Hematopoietic multipotent progenitor cell treated with erythropoietin and hydrocortisone succinate and interleukin-3 and kit ligand, for 17 days (in vitro differentiated cells): ENCODE measurements at places on chromosomes 5 and 9.

DNA sequence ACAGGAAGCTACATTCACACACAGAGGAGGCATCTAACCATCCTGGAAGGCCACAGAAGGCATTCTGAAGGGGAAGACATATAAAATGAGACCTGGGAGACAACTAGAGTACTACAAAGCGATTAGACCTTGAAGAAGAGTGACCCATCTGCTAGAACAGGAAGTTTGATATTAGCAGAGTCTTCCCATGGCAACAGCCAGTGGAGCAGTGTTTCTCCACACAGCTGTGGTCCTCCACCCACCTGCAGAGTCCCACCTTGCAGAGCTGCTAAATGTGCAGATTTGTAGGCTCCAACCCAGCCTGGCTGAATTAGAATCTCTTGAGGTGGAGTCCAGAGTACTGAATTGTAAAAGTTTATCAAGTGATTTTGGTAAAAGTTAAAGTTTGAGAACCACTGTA lies 267.0 kb downstream of the CETN3 start:
- DNase-seq = no peak

DNA sequence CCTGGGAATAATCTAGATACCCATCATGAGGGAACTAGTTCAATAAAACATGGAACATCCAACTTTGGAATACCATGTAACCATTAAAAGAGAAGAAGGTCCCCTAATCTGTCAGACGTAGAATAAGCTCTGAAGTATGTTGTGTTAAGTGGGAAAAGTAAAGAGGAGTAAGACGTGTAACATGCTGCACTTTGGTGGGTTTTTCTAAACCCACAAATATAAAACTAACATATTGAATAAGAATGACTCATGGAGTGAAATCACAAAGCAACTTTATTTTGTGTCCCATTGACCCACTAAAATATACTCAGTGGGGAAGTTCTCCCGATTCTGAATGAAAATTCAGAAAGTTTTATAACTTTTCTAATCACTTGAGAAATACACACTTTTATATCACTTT lies 67.9 kb upstream of the PIK3R1 start:
- no peak for DNase-seq

GRCh38 chr9:27348785-27349697 lies 52.1 kb upstream of the EQTN start:
- DNase-seq = no peak

DNA sequence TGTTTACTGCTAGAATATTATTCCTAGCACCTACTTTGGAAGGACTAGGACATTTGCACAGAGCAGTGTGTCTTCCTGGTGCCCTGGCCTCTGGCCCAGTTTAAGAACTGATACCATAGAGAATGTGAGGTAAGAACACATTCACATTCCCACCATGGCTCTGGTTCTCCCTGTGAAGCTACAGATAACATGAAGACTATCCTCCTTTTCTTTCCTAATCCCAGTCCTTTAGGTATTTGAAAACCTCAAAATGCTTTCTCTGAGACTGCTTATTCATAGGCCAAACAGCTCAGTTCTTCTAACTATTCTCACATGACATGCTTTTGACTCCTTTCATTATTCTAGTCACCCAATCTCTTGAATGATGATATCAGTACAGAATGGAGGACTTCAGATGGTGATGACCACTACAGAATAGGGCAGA lies 11.9 kb downstream of the FAM219A start:
- DNase-seq = no peak

- peak; percentile 64 for DNase-seq
Measured at GRCh38 chr9:92147030-92147851, 32.0 kb upstream of the SPTLC1 start.

DNA sequence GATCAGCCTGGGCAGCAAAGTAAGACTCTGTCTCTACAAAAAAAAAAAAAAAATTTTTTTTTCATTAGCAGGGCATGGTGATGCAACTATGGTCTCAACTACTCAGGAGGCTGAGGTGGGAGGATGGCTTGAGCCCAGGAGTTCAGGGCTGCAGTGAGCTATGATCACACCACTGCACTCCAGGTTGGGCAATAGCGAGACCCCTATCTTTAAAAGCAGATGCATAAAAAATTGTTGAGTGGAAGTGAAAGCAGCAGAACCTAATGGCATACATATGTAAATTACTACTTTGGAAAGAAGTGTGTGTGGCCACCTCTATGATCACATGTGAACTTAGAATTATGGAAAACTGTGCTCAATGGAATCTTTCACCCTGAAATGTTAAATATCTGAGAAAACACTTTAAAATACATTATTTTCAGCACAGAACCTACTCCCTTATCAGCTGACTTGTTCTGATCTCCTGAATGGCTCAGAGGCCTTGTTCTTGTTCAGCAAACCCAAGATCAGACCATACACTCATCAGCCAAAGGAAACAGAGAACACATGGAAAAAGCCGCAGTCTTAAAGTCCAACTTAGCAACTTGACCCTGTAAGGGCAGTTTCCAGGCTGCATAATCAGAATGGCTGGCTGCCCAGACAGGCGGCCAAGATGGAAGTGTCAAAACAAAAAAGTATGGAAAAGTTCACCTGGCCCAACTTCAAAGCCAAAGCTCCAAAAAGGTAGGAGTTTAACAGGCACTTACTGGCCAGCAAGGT lies 56.5 kb downstream of the SIL1 start:
- no peak for DNase-seq

DNA sequence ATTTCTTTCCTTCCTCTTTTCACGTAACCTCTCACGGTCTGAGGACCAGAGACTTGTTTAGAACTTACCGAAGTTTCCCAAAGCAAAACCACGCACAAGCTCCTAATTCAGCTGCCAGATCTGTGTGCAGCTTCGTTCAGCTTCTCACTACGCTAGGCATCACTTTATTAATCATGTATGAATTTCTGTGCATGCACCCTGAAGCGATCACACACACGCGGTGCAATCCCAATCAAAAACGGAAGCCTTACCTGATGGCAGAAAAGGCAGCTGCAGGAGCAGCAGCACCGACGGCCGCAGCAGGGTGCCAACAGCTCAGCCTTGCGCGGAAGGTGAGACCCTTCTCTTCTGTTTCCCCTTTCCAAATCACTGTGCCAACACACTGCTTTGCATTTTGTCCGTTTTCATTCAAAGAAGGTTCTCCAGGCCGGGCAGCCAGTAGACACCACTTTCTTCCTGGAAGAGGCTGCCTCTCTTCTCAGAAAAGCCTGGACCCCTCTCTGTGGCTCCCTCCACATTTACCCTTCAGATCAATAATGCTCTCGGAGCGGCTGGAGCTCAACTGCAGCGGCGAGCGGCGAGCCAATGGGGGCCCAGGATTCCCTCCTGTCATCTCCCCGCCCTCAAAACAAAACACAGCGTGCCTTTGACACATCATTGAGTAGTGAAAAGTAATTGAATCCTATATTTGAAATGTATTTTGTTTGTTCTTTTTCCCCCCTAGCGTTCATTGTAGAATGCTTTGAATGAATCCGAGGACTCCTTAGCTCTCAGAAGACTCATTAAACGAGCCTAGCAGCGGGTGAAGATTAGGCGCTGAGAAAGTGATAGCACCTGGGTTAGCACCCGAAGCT lies at the start of gene CDH12:
TSS of gene CDH12 (minus strand) at position 538 of the 854 bp plus-strand sequence.
- no peak for DNase-seq

DNA sequence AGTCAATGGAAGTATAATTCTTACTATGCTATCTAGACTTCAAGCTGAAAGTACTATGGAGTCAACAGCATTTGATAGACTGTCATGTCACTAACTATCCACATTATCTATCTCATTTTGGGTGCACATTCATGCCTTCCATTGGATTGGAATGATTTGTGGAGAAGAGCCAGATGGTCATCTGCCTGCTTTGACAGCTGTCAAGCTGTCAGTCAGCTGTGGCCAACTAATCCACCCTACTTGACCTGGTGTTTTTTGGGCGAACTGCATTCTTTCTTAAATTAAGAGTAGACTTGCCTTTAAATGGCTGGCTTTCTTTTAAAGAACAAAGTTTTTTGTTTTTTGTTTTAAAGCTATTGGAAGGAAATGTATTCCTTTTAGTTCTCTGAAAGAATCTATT lies 151.5 kb downstream of the DCP2 start:
- DNase-seq = no peak

DNA sequence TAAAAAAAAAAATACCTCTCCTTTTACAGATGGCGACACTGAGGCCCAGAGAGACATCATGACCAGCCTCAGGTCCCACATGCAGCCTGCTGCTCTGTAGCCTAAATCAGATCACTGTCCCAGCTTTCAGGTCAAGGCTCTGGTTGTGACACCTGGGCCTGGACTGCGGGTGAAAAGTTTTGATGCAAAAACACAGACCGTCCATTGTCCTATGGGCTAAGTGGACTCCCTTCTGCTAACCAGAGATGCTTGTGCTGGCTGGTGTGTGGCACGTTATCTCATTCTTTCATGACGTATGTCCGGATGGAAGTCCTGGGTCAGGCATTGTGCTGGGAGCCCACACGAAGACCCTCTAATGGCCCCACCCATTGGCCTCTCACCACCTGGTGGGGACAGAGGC lies 7.8 kb downstream of the NEK6 start:
- DNase-seq = no peak

DNA sequence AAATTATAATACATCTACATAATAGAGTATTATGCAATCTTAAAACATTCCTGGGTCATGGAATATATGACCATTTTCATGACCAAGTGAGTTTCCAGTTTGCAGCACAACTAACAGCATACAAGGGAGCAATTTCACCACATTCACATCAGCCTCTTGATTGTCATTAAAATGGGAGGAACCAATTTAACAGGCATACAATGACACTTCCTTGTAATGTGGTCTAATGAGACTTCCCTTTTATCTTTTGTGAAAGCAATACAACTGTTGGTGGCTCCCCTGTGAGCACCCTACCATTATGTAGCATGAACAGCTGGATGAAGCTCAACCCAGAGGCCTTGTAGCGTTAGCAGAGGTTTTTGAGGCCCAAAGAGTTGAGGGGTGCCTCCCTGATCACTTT lies 13.6 kb upstream of the TMOD1 start:
- no peak for DNase-seq

DNA sequence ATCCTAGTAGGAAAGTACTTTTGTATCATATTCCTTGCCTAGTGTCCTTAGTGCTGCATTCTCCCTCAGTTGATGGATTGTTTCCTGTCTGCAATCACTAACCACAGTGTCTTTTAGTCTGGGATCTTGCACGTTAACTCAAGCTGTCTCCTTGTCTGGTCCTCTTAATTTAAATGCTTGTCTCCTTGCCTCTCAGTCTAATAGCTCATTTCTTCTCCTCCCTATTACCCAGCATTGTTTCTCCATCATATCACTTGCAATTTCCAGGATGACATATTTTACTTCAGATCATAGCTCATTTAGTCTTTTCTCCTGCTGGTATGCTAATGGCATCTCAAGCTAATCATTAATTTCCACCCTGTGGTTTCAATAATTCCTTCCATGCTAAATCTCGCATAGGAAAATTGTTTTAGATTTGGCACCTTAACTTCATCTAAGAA lies 2052.0 kb upstream of the C9orf72 start:
- DNase-seq = no peak

DNA sequence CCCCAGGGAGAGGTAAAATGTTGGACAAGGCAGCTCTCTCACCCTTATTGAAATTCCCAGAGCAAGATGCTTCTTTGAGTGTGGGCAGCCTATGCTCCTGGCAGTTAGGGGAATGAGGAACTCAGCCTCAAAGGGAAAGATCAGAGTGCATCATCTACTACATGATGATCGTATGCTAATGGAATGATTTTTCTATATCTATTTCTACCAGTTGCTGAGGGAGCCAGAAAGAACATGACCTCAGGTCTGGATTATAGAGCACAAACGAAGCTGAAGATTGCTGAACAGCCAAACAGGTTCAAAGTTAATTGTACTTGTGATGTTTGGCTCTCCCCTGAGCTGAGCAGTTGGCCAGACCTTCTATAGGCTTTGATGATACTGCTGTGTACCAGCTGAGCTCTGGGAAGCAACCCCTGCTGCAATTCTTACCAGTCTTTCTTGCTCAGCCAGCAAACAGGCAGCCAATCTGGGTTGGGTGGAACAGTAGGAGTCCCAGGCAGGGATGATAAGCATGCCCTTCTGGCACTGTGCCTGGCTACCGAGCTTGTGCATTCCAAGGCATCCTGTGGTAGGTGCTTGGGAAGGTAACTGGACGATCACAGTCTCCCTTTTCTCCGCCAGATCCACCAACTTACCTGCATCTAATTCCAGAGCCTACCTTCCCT lies 10.3 kb upstream of the FBXL7 start:
- no peak for DNase-seq

DNA sequence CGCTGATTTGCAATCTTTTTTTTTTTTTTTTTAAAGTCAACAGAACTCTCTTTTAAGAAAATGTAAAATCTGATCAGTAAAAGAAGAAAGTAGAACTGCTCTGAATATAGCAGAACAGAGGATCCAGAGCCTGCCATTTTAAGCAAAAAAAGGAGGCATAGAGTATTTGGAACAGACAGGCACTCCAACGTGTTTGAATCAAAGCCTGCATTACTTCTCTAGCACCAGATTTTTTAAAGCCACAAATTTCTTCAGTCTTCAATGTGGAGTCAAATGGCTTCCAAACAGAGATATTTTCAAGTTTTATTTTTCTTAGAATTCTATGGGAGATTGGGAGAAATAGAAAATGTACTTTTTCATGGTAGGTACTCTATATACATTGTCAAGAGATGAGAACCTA lies 5.1 kb downstream of the PAIP1 start:
- DNase-seq = no peak

DNA sequence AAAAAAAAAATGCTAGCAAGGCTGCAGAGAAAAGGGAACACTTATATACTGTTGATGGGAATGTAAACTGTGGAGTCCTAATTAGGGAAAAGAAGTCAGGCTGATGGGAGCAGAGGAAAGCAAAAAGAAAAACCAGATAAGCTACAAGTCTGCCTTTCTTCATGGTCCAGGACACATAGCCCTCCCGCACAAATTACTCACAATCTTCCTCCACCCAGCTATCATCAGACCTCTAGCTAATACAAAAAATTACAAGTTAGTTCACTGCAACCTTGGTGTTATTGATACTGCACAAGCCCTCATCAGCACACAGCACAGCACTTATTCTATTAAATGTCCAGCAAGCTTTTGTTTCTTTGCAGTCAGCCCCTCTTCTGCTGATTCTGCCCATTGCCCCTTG lies 186.0 kb upstream of the ADRA1B start:
- no peak for DNase-seq

DNA sequence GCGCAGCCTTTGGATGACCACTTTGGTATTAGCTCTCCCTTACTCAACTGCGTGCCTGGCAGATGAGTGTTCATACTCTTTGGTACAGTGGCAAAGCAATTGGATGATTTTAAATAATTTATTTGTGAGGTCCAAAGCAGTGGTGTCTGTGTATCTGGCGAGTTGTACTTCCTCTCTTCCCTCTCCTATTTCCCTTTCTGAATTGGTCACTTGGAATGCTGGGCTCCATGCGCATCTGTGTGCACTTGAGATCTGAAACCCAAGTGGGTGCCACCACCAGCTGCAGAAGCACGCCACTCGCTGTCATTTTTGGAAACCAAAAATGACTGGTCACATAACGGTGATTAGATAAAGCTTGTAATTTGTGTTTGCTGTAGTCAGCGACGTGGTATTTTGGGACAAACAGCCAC lies 386.0 kb upstream of the KLF4 start:
- no peak for DNase-seq

GRCh38 chr5:112579599-112580170 lies 158.0 kb upstream of the APC start:
- DNase-seq = no peak
